ENCODE measurements at places on chromosomes 1 and 21.

- DNase-seq: no peak
These were observed 93.1 kb downstream of the HHIPL2 start for GRCh38 chr1:222454782-222455181.

- DNase-seq: no peak
These were observed 8.7 kb downstream of the GRHL3 start for GRCh38 chr1:24327891-24328290.

GRCh38 chr1:94037392-94038229 lies 83.3 kb downstream of the ABCA4 start:
- DNase-seq: no peak

DNA sequence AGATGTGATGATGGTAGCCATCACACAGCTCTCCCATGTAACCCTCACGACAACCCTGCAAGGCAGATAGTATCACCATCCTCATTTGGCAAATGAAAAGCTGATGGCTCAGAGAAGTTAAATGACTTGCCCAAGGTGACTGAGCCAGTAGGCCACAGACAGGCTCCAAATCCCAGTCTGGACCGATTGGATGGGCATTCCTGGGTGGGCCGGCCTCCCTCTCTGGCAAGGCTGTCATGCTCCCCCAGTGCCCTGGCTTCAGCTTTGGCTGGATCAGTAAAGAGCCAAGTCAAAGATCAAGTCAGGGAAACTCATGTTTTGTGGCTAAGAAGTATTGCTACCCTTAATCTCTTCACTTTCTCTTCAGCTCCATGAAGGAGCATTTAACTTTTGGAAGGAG lies 41.2 kb downstream of the CDCP2 start:
- no peak for DNase-seq

GRCh38 chr1:7576946-7577657 lies 194.0 kb upstream of the VAMP3 start:
- DNase-seq: no peak

DNA sequence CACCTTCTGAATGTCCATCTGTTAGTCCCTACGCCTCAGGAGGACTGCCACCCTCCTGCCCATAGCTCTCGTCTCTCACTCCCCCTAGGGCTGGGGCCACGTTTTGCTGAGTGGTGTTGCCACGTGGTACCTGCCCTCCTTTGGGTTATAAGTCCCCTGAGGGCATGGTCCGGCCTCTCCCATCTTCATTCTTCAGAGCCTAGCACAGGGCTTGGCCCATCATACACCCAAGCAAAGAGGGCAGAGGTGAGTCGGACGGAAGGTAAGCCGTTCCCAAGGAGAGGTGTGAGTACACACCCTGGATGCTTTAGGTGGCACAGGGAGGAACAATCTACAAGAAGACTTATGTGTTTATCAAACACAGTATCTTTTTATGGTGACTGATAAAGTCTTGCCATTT lies 10.9 kb downstream of the PADI2 start:
- no peak for DNase-seq

DNA sequence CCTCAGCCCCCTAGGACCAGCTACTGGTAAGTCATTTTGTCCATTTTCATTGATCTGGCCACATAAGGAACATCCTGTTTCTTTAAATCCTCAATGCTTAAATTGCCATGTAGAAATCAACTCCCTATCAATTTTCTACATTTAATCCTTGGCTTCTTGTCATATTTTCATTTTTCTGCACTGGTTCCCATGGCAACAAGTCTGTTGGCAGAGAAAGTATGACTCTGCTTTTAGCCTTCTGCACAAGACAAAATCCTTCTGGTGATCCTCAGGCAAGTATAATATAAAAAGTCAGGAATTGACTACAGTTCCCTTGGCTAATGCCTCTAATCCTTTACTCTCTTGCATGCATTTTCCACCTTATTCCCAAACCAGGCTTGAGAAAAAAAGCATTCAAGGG lies 65.0 kb downstream of the LRRC40 start:
- DNase-seq: peak; percentile 89

GRCh38 chr1:228964178-228965089 lies 229.2 kb downstream of the RHOU start:
- DNase-seq: no peak

DNA sequence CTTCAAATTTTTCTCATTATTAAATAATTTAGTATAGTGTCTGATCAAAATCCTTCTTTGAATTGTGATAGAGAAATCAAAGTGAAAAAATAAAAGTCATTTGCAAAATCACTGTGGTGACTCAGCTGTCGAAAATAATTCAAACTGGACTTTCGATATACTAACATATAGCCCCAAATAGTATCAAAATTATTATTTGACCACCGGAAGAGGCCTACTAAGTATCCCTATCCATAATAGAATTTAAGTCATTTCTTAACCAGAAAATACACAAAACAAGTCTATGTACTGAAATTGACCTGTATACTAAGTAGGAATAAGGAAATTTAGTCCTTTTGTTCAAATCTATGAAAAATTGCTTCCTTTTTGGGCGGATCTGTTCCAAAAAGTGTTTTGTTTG lies 180.7 kb downstream of the MRPL39 start:
- no peak for DNase-seq

- peak; percentile 49 for DNase-seq
These were observed 391 bp upstream of the KIAA1614 start for GRCh38 chr1:180912211-180912800.

GRCh38 chr21:39094087-39094780 lies 89.0 kb downstream of the PSMG1 start:
- no peak for DNase-seq

- DNase-seq: no peak
These were observed 726 bp upstream of the CYB5R1 start for GRCh38 chr1:202967684-202968281.

GRCh38 chr1:212328248-212328647 lies 43.0 kb downstream of the PPP2R5A start:
- no peak for DNase-seq
